ENCODE measurements at places on chromosomes 12 and 14.

DNA sequence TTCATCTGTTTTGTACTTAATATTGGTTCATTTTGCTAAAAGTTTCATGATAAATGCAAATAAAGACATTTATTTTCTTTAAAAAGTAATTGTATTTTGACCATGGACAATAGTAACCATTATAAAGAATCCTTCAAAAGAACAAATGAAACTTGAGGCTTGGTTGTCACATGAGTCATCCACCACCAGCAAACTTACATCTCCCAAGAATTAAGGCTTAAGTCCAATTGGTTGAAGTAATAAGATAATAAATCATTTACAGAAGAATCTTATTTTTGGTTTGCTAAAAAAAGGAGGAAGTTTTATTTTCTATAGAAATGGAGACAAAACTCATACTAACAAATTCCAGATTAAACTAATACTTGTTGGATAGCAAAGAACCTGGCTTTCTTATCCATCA is 84.8 kb upstream of the KITLG start:
- DNase-seq = no peak

DNA sequence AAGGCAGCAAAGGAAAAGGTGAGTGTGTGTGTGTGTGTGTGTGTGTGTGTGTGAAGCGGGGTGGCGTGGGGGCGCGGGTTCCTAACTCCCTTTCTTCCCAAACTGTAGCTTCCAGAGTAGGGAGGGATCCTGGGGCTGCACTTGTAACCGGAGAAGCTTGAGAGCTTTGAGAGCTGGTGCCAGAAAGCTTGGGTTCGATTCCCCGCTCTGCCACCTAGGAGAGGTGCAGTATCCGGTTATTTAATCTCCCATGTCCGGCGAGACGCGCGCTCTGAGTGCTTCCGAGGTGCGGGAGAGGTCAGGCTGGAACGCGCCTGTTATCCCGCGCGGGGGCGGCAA is 7.2 kb upstream of the RACGAP1 start:
- no peak for DNase-seq

DNA sequence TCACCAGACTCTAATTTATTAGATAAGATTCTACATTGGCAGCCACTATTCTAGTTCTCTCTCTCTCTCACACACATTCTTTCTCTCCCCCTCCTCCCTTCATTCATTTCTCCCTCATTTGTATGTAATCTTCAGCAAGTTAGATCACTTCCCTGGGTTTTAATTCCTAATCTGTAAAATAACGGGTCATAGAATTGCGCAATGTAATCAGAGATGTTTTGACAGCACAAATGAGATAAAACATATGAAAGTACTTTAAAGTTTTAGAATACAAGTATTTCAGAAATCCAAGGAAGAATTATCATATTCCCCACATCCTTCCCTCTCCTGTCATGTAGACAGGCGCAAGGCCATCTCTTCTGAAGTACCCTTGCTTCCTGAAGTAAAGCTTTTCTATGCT is 21.7 kb downstream of the STYK1 start:
- no peak for DNase-seq

GRCh38 chr14:61358554-61359226 is 37.3 kb downstream of the PRKCH start:
- DNase-seq = no peak

DNA sequence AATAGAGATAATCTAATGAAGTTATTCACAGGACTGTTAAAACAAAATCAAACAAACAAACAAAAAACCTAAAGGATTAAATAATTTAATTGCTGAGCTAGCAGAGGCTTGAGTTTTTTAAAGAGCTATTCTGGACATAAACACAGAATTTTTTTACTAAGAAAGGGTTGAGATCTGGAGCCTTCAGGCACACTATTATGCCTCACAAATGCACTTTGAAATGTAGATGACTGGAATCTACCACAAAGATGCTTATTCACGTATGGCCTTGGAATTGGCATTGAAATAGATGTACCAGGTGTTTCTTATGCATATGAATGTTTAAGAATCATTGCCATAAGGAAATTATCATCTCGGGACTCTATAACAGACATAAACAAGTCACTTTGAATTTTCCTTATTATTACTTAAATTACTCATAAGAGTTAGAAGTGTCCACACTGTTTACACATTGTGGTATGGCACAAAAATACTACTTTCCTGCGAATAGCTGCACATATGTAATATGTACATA is 21.6 kb downstream of the PUS7L start:
- DNase-seq = no peak

GRCh38 chr12:46384451-46385309 is 12.1 kb upstream of the SLC38A2 start:
- no peak for DNase-seq

DNA sequence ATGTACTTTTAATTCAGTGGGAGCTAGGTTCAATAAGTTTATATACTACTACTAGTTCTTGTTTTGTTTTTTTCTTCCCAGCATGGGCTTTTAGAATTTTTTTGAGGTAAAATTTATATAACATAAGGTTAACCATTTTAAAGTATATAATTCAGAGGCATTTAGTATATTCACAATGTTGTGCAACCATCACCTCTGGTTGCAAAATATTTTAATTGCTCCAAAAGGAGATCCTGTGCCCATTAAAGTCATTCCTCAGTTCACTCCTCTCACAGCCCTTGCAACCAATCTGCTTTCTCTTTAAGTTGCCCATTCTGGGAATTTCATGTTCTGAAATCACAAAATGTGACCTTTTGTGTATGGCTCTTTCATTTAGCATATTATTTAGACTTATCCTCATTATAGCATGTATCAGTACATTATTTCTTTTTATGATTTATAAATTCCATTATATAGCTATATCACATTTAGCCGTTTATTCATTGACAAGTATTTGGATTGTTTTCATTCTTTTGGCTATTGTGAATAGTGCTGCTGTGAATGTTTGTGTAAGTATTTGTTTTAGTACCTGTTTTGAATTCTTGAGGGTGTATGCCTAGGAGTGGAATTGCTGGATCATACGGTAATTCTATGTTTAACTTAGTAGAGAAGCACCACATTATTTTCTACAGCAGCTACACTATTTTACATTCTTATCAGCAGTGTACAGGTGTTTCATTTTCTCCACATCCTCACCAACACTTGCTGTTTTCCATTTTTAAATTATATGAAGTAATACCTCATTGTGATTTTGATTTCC is 59.1 kb downstream of the ARHGAP5 start:
- no peak for DNase-seq

GRCh38 chr12:132323171-132324010 is 6.0 kb downstream of the GALNT9 start:
- no peak for DNase-seq

DNA sequence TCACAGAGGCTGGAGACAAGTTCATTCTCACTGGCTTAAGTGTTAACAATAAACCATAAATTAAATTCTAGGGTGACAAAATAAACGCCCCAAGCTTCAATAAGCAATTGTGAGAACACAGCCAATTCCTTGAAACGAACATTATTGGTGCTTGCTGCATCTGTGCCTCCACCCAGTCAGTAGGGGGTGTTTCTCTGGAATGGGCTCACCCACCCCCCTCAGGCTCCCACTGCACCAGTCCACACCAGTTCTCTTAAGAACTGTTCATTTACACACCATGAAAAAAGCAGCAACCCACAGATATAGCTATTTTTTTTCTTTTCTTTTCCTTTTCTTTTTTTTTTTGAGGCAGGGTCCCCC is 34.7 kb downstream of the CDC42BPB start:
- no peak for DNase-seq

GRCh38 chr12:58296863-58297262 is 355.5 kb downstream of the ATP23 start:
- no peak for DNase-seq

DNA sequence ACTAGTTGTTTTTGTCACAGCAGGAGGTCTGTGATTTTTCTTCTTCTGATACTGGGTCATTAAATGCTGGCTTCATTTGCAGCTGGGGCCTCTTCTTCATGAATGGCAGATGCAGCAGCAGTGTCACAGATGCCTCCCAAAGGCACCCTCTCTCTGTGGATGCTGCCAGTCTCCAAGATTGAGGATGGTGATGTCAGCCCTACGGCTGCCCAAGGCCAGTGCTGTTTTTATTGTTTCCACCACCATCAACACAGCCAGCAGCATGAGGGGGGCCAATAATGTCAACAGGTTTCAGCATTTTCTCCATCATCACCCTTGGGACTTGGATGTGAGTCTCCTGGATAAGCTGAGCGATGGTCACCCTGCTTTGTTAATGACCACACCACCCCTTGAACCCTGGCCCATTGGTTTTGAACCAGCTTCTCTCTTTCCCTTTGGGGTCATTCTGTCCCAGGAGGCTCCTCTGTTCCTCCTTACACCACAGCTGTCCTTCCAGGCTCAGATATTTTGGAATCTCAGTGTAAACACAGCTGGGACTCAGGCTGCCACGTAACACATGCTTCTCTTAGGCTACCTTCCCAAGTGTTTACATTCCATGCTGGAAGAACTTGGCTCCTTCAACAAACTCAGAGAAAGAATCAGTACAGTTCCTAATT is 151.7 kb upstream of the DDHD1 start:
- peak; percentile 5 for DNase-seq

GRCh38 chr12:106070611-106071010 is 68.1 kb downstream of the NUAK1 start:
- DNase-seq = no peak

DNA sequence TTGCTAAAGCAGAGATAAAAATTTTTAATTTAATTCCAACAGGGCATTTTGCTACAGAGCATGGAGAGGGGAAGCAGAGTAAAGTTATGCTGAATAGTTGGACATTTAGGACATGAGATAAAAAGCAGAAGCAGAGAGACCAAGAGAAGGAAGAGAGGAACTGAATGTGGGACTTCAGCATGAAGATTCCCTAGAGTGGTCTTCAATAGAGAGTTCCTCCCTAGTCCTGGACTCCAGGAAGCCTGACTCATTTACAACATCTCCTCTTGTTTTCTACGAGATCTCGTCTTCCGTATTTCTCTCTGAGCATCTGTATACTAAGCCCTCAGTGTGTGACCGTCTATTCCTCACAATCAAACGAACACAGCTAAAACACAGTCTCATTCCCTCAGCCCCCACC is 35.2 kb upstream of the IFT81 start:
- no peak for DNase-seq

DNA sequence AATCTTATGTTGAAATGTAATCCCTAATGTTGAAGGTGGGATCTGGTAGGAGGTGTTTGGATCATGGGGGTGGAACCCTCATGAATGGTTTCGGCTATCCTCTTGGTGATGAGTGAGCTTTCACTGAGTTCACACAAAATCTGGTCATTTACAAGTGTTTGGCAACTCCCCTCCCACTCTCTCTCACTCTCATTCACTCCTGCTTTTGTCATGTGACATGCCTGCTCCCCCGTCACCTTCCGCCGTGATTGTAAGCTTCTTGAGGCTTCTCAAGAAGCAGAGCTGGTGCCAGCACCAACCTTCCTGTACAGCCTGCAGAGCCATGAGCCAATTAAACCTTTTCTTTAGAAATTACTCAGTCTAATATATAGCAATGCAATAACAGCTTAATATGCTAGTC is 245.4 kb downstream of the BMP4 start:
- DNase-seq = no peak

DNA sequence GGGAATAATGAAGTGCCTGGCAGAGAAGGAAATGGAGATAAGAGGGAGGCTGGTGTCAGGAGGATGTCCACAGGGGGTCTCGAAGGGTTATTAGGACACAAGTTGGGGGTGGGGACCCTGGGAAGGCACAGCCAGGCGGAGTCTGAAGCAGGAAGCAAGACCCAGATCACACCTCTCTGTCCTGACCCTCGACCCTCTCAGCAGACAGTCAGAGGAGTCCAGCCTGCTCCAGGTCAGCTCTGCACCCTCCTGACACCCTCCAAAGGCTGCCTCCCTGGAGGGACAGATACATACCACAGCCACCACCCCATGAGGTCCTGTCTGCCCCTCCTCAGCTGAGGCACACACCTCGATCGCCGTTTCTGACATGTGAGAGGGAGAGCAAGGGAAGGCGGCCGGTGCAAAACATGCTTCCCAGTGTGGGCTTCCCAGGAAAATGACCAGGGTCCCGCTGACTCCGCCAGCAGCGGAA is 9.0 kb downstream of the BCL11B start:
- DNase-seq = no peak

- no peak for DNase-seq
Measured at GRCh38 chr14:92927349-92928257, 4.7 kb downstream of the CHGA start.
